Caco-2 (cell line): ENCODE measurements at places on chromosomes 13 and 19. TPM values are rescaled to one million over a fixed set of nuclear protein-coding genes. Genes with fewer than 3 reads are reported as not detected.

DNA sequence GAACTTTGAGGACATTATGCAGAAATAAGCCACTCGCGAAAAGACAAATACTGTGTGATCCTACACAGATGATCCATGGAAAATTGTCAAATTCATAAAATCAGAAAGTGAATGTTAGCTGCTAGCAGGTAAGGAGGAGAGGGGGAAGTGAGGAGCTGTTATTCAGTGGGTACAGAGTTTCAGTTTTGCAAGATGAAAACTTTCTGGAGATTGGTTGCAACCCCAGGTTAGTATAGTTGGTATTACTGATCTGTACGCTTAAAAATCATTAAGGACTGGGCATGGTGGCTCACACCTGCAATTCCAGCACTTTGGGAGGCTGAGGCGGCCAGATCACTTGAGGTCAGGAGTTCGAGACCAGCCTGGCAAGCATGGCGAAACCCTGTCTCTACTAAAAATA, 17.9 kb downstream of the ZNF101 start:
- H3K27ac ChIP-seq = no peak overlapping the region
- no peak overlapping the region for H3K4me3 ChIP-seq
- DNase-seq = no peak
- H3K27me3 ChIP-seq = no peaks in the 10 kb centered on the region
- H3K36me3 ChIP-seq = no peaks in the 10 kb centered on the region

DNA sequence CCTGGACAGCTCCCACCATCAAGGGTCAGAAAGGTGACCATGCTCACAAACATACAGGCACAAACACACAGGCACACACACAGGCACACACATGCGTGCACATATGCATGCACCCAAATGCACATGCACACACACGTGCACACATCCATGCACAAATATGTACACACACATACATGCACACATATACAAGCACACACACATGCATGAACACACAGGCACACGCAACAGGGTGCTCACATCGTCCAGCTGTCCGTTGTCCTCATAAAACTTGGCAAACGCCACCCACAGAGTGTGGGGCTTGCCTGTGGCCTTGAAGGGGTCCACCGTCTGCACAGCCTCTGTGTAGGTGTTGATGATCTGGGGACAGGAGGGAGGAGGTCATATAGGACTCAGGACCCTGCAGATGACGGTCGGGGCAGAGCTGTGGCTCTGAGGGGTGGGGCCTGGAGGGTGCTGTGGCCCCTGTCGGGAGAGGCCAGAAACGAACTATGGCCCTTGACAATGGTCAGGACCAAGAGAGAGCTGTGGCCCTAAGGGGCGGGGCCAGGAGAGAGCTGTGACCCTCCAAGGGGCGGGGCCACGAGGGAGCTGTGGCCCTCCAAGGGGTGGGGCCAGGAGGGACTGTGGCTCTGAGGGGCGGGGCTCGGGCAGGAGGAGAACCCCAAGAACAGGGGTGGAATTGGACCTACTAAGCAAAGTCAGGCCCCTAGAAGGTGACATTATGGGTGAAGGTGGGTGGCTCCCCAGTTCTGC, 6.2 kb downstream of the XAB2 start:
- no peaks in the 10 kb centered on the region for H3K27me3 ChIP-seq
- no peaks in the 10 kb centered on the region for H3K4me1 ChIP-seq
- H3K36me3 ChIP-seq = no peaks in the 10 kb centered on the region; the same call in 1 of the 2 replicates
- no peak for DNase-seq
- no peak overlapping the region for H3K4me3 ChIP-seq

GRCh38 chr19:5349041-5349440, 8.4 kb upstream of the PTPRS start:
- no peak overlapping the region for H3K4me3 ChIP-seq
- DNase-seq = peak; percentile 29
- H3K27ac ChIP-seq = no peak overlapping the region

DNA sequence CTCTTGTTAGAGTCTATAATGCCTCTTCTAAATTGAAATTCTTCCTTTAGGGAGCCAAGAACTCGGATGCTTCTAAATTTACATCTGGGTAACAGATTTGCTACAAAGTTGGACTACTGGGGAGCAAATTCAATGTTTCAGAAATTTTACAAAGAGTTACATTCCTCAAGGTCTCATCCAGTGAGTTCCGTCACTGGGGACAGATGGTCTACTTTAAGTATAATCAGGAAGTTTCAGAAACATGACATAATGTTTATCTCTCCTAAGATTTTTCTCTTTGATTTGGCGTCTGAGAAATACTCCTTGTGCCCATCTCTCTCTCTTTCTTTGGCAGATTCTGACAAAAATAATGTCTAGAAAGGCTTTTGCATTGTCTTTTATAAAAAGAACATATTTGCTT, 81.5 kb upstream of the MBNL2 start:
- no peaks in the 10 kb centered on the region; the same call in none of the 2 replicates for H3K36me3 ChIP-seq
- H3K27ac ChIP-seq = peak overlapping the region; percentile 91
- H3K4me3 ChIP-seq = no peak overlapping the region
- DNase-seq = no peak

Gene LILRA1
- total RNA-seq = not detected in 2 replicates
